ENCODE measurements at places on chromosomes 4 and X.

DNA sequence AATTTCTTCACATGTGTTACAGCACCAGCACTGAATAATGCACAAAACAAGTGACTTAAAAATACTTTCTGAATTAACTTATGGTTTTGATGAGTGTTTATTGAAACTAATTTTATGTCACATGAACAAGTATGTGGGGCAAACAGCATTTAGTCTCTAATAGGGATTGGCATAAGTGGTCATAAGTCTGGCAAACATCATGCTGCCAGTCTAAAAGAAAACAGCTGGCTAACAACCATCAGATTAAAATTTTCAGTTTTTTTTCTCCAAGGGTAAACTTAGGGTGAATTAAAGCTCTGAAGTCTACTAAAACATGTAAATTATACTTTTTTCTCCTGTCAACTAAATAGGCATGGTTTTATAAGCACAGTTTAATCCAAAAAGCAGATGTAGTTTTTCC lies 1014.2 kb downstream of the FAT4 start:
- peak; percentile 74 for ATAC-seq

- ATAC-seq = peak; percentile 30
Measured at GRCh38 chr4:55920571-55920970, 28.2 kb upstream of the CEP135 start.

DNA sequence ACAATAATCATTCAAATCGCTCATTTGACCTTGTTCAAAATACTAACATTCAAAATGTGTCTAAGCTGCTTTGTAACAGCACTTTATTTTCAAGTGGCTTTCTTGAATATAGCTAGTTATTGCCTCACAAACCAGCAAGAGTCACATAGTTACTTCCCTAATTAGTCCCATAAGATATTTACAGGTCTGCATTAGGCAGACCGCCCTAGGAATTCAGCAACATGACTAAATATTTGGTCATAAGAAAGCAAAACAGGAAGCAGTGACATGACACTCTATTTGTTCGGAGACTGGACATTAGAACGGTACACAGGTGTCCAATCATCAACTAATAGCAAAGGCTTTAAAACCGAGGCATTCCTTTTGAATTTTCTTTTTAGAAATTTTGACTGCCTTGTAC lies 262.0 kb downstream of the COL25A1 start:
- ATAC-seq = no peak

DNA sequence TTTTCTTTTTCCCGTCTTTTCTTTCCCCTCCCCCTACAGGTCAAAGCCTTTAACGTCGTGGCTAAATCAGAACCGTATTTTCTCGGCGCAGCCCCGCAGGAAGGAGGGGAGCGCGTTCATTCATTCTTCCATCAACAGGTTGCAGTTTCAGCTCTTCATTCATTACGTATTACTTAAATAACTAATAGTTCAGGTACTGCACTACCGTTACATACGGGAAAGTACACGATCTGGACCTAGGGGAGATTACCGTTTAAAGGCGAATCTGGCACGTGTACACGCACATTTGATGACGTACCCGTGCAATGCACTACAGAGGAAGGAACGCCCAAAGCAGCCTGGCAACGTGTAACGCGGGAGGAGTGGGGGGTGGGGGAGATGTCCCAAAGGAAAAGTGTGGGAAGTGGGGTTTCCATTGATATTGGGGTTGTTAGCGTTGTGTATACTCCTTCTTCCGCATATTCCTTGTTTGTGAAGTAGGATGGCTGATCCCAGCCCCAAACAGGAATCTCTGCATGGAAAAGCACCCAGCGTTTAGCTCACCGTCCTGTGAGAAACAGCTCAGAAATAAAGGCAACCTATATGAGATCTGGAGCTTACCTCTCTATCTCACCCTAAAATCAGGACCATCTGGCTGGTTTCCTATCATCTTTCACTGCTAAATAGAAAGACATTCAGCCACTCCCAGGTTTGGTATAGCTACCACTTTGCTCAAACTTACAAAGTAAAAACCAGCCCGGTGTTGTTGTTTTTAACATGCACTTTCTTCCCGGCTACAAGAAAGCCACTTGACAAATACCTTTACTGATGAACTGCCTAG lies 585 bp upstream of the SEC24D start:
- ATAC-seq = peak; percentile 51

DNA sequence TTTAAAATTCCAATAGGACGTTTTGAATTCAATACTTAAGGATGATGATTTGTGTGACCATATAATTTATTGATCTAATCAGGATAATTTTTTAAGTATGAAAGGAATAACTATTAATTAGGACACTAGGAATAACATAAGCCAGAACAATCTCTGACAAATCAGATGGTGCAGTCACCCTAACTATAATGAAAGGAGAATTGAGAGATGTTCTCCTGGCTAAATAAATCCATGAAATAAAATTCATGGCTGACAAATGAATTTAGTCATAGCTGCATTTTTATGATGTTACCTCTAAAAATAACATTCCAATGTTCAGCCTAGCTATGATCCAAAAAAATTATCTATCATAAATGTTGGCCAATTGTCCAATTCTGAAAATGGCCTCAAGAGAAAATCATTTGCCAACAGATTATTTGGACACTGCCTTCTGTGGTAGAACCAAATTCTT lies 190.6 kb upstream of the NEIL3 start:
- peak; percentile 69 for ATAC-seq

GRCh38 chr4:42654631-42655268 lies 2.2 kb downstream of the ATP8A1 start:
- no peak for ATAC-seq

DNA sequence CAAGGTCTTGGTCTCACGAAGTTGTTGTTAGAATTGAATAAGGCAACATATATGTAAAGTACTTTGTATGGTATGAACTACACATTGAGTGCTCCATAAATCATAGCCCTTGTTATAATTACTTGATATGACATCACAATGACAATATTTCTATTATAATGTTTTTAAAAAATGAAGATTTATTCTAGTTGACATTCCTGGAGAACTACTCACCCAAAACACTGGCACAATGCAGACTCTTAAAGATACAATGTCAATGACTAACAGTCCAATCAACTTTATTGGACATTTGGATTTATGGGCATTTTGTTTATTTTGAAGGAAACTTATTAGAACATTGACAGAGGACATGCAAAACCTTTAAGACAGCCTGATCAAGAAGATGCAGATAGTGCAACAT lies 55.3 kb downstream of the ASB9 start:
- ATAC-seq = no peak

- no peak for ATAC-seq
Measured at GRCh38 chr4:53937327-53937726, 127.1 kb downstream of the CHIC2 start.

DNA sequence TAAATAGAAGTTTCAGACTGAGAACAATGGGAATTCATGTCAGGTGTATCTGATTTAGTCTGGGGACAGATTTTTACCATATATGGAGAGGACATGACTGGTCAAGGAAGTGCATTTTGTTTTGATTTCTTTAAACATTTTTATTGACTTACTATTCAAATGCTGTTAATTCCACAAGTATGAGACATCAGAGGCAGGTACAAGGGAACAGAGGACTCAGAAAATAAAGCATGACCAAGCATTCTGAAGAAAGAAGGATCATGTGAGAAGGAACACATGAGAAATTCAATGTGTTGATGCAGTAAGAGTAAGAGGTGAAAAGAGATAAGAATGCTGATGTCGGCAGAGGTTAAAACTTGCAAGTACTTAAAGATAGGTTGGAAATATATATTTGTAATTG lies 1452.6 kb downstream of the PCDH7 start:
- no peak for ATAC-seq

DNA sequence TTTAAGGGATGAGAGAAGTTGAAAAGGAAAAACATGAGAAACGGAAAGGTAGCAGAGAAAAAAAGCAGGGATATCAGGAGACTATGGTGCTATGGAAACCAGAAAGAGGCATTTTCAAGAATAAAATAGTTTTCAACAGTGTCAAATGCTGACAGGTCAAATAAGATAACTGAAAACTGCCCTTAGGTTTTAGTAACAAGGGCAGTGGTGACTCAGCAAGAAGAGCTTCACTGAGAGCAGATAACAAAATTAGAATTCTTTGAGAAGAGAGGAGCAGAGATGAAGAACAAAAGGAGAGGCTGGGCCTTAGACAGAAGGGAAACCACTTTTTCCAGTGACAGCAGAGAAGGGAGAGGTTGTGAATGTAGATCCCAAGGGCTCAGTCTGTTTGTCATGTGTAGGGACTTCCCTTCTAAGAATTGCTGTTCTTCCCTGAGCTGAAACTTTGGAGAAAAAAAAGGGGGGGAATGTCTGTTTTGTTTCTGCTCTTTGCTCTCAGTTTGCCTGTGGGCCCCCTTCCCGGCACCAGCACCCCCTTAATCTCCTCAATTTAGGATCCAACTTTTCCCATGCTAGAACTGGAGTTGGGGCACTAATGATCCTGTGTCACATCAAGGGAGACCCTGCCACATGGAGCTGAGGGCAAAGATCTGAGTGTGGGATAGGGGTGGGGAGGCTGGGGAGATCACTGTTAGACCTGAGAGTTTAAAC lies 26.8 kb upstream of the MAGEA10 start:
- ATAC-seq = no peak

GRCh38 chr4:40812856-40813255 lies 63.1 kb downstream of the NSUN7 start:
- ATAC-seq = no peak

DNA sequence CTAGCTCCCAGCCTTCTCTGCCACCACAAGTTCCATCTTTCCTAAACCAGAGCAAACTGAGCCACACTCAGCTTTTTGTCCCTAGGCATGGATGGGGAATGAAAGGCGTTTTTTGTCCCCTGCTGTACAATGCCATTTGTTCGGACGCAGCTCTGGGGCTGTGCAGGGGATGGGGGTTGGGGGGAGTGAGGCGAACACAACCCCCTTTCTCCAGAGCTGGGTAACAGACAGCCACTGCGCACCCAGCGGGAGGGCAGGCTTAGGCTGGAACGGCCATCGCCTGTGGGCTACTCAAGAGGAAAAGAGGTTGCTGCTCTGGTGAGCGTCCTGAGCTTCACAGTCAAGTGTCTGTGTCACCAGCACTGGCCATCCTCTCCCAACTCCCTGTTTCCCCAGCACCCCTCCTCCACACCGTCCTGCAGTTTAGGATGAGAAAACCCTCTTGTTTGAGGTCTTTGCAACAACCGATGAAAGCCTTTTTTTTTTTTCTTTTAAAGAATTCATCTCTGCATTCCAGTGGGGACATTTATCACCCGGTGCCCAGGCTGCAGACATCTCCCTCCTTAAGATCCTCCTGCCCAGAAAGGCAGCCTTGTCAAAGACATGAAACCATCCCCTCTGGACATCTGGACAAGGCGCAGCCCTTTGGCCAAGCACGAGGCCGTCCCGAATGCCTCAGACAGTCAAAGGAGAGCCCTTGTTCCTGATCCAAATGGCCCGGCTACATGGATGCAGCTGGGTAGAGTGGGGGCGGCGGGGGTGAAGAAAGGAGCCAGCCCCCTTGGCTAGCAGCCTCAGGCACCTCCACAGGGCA lies 419.6 kb downstream of the BCOR start:
- no peak for ATAC-seq

- no peak for ATAC-seq
Measured at GRCh38 chrX:135557344-135557743, 36.9 kb downstream of the INTS6L start.

DNA sequence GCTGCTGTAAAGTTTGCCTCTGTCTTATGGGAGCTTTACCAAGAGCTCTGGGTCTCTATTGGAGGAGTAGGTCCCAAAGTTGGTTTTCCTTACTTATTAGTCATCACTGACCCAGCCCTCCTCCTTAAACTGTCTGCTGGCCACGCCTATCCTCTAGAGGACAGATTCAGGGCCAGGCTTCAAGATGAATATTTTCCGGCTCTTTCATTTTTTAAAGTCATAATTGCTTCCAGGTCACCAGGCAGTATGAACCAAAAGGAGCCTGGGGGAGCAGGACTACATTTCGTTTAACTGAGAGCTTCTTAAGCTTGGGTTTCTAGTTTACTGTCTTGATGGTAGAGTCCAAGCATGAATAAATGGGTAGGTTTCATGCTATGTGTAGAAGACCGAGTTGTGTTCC lies 13.7 kb downstream of the BCORL1 start:
- peak; percentile 83 for ATAC-seq

DNA sequence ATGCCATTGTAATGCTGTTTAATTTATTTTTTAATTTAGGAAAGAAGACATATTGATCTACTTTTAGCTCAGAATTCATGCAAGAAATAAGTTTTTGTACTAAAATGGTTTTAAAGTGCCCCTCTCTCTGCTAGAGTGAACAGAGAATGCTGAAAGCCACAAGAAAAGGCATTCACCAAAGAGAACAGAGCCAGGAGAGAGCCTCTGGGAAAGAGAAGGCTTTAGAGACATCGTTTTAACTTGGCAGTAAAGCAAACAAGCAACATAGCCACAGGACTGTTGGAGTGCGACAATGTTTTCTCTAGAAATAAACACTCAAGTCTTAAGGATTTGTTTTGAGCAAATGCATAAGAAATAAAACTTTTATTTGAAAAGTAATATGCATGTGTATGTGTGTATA lies 484.1 kb upstream of the CPEB2 start:
- no peak for ATAC-seq

DNA sequence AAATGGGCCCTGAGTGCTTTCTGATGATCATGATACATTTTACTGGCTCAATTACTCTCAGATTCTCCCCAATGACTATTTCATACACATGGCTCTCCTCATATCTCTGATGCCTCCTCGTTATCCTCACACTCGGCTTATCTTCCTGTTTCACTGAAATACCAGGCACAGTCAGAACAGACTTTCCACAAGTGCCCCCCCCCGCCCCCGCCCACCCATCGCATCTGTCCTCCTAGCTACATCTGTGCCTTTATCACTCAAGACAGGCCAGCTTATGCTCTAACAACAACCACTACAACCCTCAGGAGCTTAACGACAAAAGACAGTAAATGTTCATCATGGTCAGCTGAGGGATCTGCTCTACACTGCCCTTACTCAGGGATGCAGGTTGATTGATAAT lies 610.6 kb upstream of the DIPK2B start:
- ATAC-seq = no peak

GRCh38 chrX:103012945-103013344 lies 51.0 kb downstream of the BEX1 start:
- ATAC-seq = no peak

- no peak for ATAC-seq
Measured at GRCh38 chr4:183409934-183410333, 34.5 kb upstream of the CDKN2AIP start.

DNA sequence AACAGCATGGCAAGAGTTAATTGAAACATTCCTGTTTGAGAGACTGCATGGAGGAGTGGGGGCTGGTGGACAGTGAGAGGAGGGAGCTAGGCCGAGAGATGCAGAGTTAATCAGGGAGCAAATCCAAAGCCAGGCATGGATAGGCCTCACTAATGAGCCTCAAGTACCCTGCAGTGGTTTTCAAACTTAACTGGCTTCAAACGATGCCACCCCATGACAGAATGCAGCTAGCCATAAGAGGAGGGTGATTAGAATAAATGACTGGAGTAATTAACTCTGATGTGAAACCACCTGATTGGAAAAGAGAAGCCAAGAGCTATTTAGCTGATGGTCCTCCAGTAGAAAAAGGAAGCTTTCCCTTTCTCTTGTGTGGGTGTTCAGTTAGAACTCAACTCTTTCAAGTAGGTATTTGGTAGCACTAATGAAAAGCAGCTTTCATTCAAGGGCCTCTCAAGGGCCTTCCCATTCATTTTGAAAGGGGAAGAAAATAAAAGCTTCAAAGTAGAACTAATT lies 215.4 kb upstream of the MAB21L2 start:
- ATAC-seq = peak; percentile 51
